ENCODE measurements at places on chromosomes 1 and 21.

- no peak for DNase-seq
Observed at GRCh38 chr1:15321601-15322000, 74.6 kb downstream of the FHAD1 start.

DNA sequence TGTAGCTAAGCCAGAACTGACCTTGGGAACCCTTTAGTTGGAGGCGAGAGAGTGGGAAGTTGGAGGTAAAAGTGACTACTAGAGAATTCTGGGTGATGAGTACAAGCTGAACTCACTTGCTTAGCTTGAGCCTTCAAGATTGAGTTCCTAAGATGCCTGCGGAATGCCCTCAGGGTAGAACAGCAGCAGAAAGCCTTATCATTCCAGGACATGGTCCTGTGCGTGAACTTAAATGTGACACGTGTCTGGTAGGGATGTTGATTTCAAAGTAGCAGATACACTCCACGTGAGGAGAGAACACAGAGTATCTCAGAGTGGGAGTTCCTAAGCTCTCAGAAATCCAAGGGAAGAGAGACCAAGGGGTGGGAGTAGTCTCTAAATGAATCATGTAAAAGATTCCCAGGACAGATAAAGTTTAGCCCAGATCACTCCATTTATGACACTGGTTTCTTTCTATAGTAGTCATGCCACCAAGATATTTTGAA is 60.1 kb downstream of the KCNK1 start:
- no peak for DNase-seq

GRCh38 chr1:178220094-178220493 is 126.2 kb downstream of the RASAL2 start:
- DNase-seq, result no peak

DNA sequence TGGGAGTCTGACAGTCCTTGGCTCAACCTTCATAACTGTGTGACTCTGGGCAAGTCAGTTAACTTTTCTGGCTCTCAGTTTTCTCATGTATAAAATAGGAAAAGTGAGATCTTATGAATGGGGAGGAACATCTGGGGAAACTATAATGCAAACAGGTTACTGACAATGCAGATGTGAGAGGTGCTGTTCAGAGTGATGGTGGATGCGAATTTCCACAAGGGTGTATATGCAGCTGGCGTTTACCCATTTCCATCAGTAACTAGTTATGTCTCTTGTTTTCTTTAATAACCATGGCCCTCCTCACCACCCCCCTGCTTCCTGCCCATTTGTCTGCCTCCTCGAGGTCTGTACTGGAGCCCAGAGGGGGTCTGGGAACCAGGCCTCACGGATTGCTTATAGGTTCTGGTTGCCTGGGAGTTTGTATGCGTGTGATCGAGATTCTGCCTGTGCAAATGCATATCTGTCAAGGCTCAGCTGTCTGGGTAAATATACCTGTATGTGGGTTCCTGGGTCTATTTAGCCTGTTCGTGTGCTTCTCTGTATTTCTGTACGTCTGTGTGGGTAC is 44.4 kb downstream of the AHDC1 start:
- DNase-seq, result no peak

GRCh38 chr1:223657978-223658377 is 7.5 kb downstream of the CAPN8 start:
- no peak for DNase-seq

DNA sequence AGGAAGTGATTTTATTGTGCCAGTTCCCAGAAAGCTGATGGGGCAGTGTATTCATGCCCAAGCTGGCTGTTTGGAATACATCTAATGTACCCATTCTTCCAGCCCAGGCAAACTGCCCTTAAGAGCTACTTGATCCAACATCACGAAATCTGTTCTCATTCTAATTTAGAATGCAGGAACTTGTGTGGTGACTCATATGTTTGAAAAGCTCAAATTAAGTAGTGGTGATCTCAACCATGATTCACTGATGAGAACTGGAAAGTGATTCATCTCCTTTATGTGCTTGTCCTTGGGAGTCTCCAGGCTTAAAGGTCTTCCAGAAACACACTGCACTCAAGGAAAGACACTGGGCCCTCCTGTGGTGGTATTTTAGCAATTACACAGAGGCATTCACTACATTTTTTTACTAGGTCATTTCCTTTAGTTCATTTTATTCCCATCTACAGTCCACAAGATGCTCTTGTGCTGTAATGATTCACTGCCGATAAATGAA is 65.4 kb downstream of the RPE65 start:
- no peak for DNase-seq

GRCh38 chr1:100719490-100719889 is at the start of gene VCAM1:
VCAM1 (plus strand) TSS chr1:100719742; CDS start chr1:100719861, 119 bp downstream.
- no peak for DNase-seq

DNA sequence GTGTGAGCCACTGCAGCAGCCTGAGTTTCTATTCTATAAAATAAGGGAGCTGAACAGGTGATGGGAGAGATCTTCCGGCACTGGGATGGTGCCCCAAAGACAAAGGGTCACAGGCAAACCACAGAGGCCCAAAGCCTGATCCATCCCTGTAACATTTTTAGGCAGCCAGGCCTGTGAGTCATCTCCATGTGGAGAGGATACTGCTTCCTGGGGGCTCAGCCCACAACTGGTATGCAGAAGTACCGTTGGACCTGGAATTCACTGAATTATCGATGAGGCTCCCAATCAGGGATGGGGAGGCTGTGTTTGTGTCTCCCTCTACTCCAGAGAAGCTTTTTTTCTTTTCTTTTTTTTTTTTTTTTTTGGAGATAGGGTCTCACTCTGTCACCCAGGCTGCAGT is 48.8 kb upstream of the WASF2 start:
- no peak for DNase-seq

GRCh38 chr1:156217871-156218270 is 5.1 kb downstream of the PMF1 start:
- DNase-seq, result no peak
